Astrocyte of the hippocampus (primary cell): ENCODE measurements at places on chromosomes 6 and 20.

GRCh38 chr6:156794546-156795354, 17.6 kb downstream of the ARID1B start:
- no peak for DNase-seq

- peak; percentile 60 for DNase-seq
These were observed 62.2 kb upstream of the DDR1 start for GRCh38 chr6:30821862-30822784.

GRCh38 chr6:110876806-110877564, 2.4 kb downstream of the AMD1 start:
- DNase-seq = peak; percentile 28

GRCh38 chr20:48827855-48828733, at the start of gene PREX1:
Gene PREX1, minus strand, starts transcription at chr20:48827999. Its CDS starts 139 bp downstream, at chr20:48827860.
- DNase-seq = peak; percentile 95

DNA sequence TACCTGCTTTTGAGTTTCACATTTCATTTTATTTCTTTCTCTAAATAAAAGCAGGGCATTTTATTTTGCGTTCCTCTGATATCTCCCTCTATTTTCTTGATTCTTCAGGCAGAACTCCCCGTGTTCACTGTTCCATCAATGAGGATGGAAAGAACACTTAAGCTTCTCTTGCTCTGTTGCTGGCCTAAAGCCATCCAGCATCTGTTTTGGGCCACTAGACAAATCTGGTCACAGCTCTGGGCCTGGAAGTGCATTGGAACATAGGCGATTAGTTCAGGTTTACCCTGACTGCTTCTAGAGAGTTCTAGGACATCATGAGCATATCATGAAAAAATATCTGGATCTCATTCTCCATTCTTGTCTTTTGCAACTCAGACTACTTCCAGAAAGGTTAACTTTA, 611.2 kb downstream of the UTRN start:
- DNase-seq = no peak

DNA sequence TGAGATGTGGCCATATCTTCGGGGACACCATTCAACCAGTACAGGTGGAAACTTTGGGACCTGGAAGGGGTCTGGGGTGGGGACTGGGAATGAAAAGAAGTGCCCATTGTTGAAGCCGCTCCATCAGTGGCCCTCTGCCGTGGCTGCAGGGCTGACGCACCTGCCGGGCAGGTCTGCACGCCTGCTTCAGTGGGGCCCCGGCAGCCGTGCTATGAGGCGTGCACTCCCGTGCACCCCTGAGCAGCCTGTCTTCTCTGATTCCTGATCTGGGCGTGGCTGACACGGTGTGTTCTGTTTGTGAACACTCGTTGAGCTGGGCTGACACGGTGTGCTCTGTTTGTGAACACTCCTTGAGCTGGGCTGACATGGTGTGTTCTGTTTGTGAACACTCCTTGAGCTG, 155.9 kb downstream of the TAF4 start:
- DNase-seq = no peak

- DNase-seq = no peak
These were observed 649.7 kb upstream of the GJE1 start for GRCh38 chr6:141482796-141483597.

- DNase-seq = no peak
These were observed 10.6 kb upstream of the SIRPD start for GRCh38 chr20:1568163-1568490.

GRCh38 chr20:23668477-23668951, 20.3 kb downstream of the CST4 start:
- DNase-seq = peak; percentile 68

- no peak for DNase-seq
These were observed 312.7 kb upstream of the JARID2 start for GRCh38 chr6:14933183-14933544.

DNA sequence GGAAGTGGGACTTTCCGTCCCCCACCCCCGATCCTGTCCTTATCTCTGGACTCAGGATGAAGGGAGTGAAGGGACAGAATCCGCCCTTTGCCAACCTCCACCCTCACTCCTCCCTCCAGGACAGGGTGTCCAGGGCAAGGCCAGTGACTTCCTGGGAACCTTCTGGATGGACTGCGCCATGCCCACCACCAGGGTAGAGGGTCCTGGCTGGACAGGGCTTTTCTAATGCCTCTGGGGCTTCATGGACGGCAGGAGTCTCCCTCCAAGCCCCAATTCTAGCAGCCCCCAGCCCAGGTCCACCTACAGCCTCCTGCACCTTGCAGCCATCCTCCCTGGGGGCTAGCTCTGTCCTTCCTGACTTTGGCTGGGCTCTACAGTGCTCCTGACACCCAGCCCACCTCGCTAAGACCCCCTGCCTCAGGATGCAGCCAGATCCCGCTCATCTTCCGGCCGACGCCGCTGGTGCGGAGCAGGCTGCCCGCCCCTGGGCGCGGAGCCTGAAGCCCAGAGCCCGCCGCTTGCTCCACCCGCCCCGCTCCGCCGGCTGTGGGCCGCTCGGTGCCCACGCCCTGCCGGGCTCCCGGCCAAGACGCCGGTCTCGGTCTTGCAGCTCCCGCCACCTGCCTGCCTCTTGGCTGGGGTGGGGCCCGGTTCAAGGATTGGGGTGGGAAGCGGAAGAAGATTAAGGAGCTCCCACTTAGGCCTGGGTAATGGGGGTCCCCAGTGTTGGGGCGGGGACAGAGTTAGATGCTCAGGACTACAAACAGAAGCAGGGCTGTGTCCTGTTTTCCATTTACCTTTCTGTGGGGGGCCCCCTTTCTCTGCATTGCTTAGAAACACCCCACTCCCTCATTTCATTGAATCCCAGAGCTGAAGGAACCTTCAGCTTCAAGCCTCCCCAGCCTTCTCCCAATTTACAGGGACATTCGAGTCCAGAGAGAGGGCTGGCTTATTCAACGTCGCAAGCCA, 72.8 kb downstream of the MDGA1 start:
- peak; percentile 74 for DNase-seq

DNA sequence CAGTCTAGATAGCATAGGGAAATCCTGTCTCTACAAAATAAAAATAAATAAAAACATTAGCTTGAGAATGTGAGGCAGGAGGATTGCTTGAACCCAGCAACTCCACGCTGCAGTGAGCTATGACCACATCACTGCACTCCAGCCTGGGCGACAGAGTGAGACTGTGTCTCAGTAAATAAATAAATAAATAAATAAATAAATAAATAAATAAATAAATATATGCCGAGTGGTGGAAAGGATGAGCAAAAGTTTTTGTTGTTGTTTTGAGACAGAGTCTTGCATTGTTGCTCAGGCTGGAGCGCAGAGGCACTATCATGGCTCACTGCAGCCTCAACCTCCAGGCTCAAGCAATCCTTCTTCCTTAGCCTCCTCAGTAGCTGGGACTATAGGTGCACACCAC, 53.4 kb downstream of the TFAP2A start:
- no peak for DNase-seq

- no peak for DNase-seq
These were observed 15.1 kb upstream of the MBOAT1 start for GRCh38 chr6:20227350-20227749.

DNA sequence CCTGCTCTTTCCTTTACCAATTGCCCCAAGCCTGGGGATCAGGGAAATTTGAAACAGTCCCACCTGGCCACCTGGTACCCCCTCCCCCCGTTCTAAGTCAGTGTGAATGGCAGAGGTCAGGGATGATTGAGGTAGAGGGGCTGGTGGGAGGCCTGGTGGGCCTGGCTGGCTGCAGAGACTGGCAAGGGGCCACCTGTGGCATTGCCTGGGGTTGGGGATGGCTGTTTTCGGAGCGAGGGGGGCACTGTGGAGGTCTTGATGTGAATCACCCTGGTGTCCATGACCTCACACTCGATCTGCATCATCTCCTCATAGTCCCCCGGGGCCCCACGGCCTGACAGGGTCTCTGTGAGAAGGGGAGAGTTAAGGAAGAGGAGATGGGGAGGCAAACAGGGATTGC, 6.5 kb upstream of the TNXB start:
- no peak for DNase-seq

- DNase-seq = peak; percentile 66
These were observed 198.6 kb downstream of the DTNBP1 start for GRCh38 chr6:15464211-15464725.

GRCh38 chr20:32439132-32439829, 81.2 kb downstream of the ASXL1 start:
- peak; percentile 63 for DNase-seq

- no peak for DNase-seq
These were observed at the start of gene TRDN for GRCh38 chr6:123636782-123637181. Gene TRDN, minus strand, starts transcription at chr6:123636950. Its CDS starts 175 bp downstream, at chr6:123636775.

GRCh38 chr6:24429146-24429545, 26.4 kb downstream of the MRS2 start:
- DNase-seq = no peak

GRCh38 chr6:111757342-111757741, 115.9 kb downstream of the FYN start:
- peak; percentile 40 for DNase-seq

GRCh38 chr20:62493886-62494285, 18.1 kb upstream of the GATA5 start:
- no peak for DNase-seq

DNA sequence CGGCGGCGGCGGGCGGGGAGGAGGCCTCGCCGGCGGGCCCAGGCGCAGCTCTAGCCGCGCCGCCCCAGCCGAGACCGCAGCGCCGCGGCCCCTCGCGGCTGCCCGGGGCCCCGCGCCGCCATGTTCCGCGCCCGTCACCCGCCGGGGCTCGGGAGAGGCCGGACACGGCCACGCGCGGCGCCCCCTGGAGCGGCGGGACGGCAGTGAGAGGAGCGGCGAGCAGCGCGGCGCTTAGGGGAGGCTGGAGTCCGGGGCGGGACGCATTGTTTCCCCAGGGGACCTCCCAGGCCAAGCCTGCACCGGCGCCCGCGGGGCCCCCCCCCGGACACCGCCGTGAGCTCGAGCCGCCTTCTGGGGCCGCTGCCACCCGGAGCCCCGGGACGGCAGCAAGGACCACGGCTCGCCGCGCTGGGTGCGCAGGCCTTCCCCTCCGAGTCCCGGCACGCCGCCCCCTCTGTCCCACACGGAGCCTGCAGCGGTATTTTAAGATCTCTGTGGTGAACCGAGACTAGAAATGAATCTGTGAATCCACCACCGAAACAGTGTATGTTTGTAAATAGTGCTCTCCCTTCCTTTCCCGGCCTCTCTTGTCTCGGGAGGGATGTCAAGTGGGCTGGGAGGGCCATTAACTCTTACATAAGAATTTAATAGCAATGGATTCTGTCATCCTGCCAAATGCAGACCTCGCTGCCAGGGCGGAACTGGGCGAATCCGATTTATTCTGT, 424 bp upstream of the KIF13A start:
- DNase-seq = peak; percentile 89

DNA sequence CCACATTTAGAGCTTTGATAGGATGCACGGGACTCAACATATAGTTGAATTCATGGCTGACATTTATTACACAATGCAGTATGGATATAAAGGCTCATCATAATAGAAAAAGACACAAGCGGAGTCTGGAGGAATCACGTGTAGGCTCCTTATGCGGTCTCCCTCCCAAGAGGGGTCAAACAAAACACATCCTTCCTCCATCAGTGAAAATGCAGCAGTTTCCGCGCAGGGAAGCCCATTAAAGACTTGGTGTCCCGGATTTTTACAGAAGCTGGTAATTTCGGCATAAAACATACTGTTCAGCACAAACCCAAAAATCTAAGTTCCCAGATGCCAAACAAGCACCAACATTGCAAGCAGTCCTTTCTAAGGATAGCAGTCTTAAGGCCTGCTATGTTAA, 1.1 kb downstream of the USP45 start:
- peak; percentile 11 for DNase-seq

GRCh38 chr6:43786664-43787329, 16.8 kb downstream of the VEGFA start:
- DNase-seq = no peak

- DNase-seq = no peak
These were observed 454.2 kb downstream of the GRIK2 start for GRCh38 chr6:101847690-101848089.

- DNase-seq = peak; percentile 29
These were observed 27.7 kb downstream of the ALDH5A1 start for GRCh38 chr6:24522228-24523176.

DNA sequence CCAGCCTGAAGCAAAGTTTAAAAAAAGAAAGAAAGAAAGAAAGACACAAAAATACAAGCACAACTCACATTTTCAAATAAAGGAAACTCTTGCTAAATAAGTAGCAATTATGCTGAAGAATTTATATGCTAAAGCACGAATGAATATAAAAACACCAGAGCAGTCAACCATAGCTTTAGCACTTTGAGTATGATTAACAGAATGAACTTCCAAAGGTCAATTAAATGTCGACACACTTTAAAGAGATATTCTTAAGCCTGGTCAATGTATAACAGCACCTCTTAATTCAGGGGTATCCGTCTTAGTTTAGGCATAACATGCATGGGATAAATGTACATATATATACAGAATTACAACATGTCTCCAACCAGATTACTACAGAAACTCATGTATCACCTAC, 125.9 kb downstream of the OGFRL1 start:
- DNase-seq = no peak
